Activated CD4-positive, alpha-beta T cell treated with anti-CD3 and anti-CD28 coated beads for 24 hours (primary cell): ENCODE measurements at places on chromosomes 7 and 10.

GRCh38 chr7:131027287-131027773 is 293.3 kb upstream of the KLF14 start:
- DNase-seq = no peak

- no peak for DNase-seq
Measured at GRCh38 chr7:2046581-2047565, 185.9 kb downstream of the MAD1L1 start.

DNA sequence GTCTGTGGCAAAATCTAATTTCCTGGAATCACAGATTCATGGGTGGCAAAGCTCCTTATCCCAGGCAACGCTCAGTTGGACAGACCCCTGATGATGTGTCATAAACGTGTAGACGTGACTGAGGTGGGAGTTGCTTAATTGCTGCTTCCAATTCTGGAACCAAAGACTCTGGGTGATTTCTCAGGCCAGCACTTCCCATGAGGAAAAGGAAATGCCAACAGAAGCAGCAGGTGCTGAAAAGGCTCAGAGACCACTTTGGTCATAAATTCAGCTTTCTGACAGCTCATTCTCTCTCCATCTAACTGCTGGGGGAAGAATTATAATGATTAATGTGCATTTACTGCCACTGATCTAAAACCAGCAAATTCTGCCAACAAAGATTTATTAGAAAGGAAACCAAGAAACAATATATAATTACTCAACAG is 88.7 kb downstream of the OSBPL3 start:
- no peak for DNase-seq

GRCh38 chr10:114957122-114957521 is 19.1 kb downstream of the TRUB1 start:
- no peak for DNase-seq

GRCh38 chr10:45404087-45404769 is 30.2 kb downstream of the ALOX5 start:
- no peak for DNase-seq

GRCh38 chr10:91198781-91199180 is 21.7 kb upstream of the PCGF5 start:
- DNase-seq = no peak

DNA sequence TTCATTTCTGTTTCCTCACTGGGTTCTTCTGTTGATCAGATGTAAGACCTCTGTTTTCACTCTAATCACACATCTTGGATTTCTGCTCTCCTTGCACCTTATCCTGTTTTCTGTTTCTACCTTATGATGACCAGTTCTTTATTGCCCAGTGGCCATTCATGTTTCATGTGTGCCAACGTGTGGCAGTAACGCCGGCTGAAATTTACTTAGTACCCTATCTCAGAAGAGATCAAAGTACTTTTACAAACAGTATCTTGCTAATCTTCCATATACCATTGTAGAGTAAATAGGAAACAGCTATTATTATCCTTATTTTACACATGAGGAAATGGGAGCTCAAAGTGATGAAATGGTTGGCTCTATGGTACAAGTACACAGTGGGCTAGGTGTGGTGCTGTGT is 74.0 kb downstream of the GATA3 start:
- DNase-seq = no peak

- no peak for DNase-seq
Measured at GRCh38 chr10:72146071-72146470, 57.7 kb upstream of the SPOCK2 start.

DNA sequence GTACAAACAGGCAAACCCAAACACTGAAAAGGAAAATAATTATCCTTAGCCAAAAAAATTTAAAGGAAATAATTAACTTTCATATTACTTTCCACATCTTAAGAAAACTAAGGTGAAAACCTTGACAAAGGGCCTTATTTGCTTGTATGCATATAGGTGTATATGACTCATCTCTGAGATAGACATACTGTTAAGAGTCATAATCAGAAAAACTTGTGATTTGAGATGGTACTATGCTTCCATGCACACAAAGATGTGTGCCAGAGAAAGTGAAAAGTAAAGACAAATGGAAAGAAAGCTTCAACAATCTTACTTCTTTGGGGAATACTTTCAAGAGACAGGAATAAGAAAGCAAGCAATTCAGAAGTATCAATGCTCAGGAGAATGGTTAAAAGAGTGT is 3.3 kb upstream of the CACNA2D1 start:
- no peak for DNase-seq

GRCh38 chr7:34074421-34074820 is 169.1 kb downstream of the BMPER start:
- no peak for DNase-seq

- no peak for DNase-seq
Measured at GRCh38 chr10:34131152-34131551, 683.9 kb downstream of the PARD3 start.

- no peak for DNase-seq
Measured at GRCh38 chr7:150851492-150852370, 586 bp upstream of the AOC1 start.

DNA sequence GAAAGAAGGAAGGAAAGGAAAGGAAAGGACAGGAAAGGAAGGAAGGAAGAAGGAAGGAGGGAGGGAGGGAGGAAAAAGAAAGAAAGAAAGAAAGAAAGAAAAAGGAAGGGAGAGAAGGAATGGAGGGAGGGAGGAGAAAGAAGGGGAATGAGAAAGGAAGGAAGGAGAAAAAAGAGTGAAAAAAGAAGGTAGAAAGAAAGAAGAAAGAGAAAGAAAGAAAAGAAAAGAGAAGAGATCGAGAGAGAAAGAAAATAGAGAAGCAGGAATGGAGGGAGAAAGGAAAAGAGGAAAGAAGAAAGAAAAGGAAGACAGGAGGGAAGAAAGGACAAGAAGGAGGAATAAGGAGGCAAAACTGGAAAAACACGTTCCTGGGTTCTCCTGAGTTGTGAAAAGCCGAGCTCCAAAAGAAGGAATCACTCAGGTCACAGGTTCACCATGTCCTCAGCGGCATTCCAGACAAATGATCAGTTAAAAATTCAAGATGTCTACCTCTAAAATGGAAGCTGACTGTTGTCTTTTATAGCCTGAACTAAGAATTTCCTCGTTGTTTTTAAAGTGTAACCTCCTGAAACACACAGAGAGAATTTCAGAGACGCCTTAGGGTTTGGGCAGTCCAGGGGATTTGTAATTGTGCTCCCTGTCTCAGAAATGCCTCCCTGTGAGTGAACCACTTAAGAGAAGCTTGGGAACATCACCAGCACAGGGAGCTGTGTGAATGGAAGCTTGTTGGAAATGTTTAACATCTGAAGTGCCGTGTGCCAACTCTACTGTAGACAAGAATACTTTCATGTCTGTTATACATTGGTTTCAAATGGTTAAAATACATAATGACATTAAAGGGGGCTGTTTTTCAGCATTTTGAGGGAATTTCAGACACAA is 80.7 kb downstream of the INHBA start:
- no peak for DNase-seq

GRCh38 chr7:108464743-108465142 is 8.5 kb upstream of the NRCAM start:
- no peak for DNase-seq

- DNase-seq = no peak
Measured at GRCh38 chr10:101840102-101840684, 3.4 kb downstream of the KCNIP2 start.

DNA sequence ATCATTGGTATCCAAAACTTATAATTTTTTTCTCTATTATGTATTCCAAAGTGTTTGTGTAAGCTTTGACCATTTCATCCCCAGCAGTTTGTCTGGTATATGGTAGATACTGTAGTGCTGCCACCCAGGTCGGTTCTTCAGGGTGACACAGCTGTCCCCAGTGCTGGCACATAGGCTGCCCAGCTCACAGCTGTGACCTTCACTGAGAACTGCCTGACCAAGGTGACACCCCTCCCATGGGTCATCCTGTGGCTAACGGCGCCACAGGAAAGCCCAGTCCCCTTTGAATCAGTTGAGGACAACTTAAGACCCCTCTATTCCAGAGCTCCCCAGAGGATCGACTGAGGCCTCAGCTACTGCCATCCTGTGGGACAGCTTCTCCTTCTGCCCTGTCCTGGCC is 644.2 kb upstream of the FOXK1 start:
- no peak for DNase-seq

- no peak for DNase-seq
Measured at GRCh38 chr10:113026679-113027078, 76.6 kb downstream of the TCF7L2 start.
